ENCODE measurements at places on chromosomes 3 and 15. TPM values are rescaled to one million over a fixed set of nuclear protein-coding genes. Genes with fewer than 3 reads are reported as not detected.

Gene FES
- 5.7 TPM for total RNA-seq

Gene GRM7
- total RNA-seq, result 2.7 TPM

Gene ACTRT3
- 8.7 TPM for total RNA-seq

Gene STAC
- total RNA-seq, result 0.13 TPM

Gene SIDT1
- 0.90 TPM for total RNA-seq

Gene THPO
- 1.8 TPM for total RNA-seq

Gene CACNA1D
- total RNA-seq, result 30.1 TPM

Gene PLSCR5
- total RNA-seq, result 0.60 TPM

Gene CYP11A1
- total RNA-seq, result 0.80 TPM

Gene GASK1A
- total RNA-seq, result 2.1 TPM

Gene ITIH4
- 45.3 TPM for total RNA-seq

Gene GALNT15
- total RNA-seq, result 1.9 TPM

Gene SORD
- total RNA-seq, result 112 TPM

Gene NAA80
- total RNA-seq, result 6.7 TPM

Gene TMEM207
- total RNA-seq, result 2.9 TPM

Gene MESP1
- total RNA-seq, result 0.50 TPM

Gene MELTF
- 74.0 TPM for total RNA-seq

Gene BFSP2
- total RNA-seq, result not detected

Gene RHO
- not detected for total RNA-seq

Gene PFN2
- 156 TPM for total RNA-seq

Gene IGSF10
- total RNA-seq, result 1.0 TPM

Gene GOLGA6A
- total RNA-seq, result not detected

Gene PLAAT1
- total RNA-seq, result 0.87 TPM

Gene SLC22A13
- total RNA-seq, result 0.77 TPM

Gene RBP2
- total RNA-seq, result 295 TPM

Gene NPAP1
- 1.2 TPM for total RNA-seq

Gene ADCY5
- 5.3 TPM for total RNA-seq

Gene ADIPOQ
- not detected for total RNA-seq

Gene NOX5
- total RNA-seq, result 0.13 TPM

Gene EIF4E3
- 4.1 TPM for total RNA-seq

Gene SPINT1
- 197 TPM for total RNA-seq

Gene SECISBP2L
- 34.0 TPM for total RNA-seq

Gene RAB8B
- 40.5 TPM for total RNA-seq

Gene LARP6
- 31.9 TPM for total RNA-seq

Gene DCBLD2
- 30.6 TPM for total RNA-seq

Gene CRYBG3
- total RNA-seq, result 11.5 TPM

Gene NDUFB4
- total RNA-seq, result 101 TPM

Gene RBMS3
- 31.4 TPM for total RNA-seq

Gene MANF
- 173 TPM for total RNA-seq

Gene LRRIQ4
- total RNA-seq, result not detected

Gene APH1B
- total RNA-seq, result 19.5 TPM

Gene USP4
- total RNA-seq, result 14.4 TPM

Gene GNAT1
- not detected for total RNA-seq

Gene PIK3CA
- 30.1 TPM for total RNA-seq

Gene ACAD9
- 26.0 TPM for total RNA-seq

Gene EXD1
- not detected for total RNA-seq

Gene CACNA2D2
- 0.87 TPM for total RNA-seq

Gene CYP8B1
- total RNA-seq, result 5.9 TPM

Gene PP2D1
- not detected for total RNA-seq

Gene UROC1
- 4.2 TPM for total RNA-seq

Gene CCR1
- total RNA-seq, result 2.7 TPM

Gene RTP1
- not detected for total RNA-seq

Gene FGF7
- total RNA-seq, result 13.0 TPM

Gene SCAMP5
- 18.8 TPM for total RNA-seq

Gene GOLGA6B
- total RNA-seq, result 0.08 TPM

Gene RAP2B
- total RNA-seq, result 17.7 TPM

Gene C3orf70
- total RNA-seq, result 5.1 TPM

Gene ANKRD63
- total RNA-seq, result 0.30 TPM

Gene GDPGP1
- 6.8 TPM for total RNA-seq
